ENCODE measurements at places on chromosomes 1 and 21. TPM values are rescaled to one million over a fixed set of nuclear protein-coding genes. Genes with fewer than 3 reads are reported as not detected.

Gene POLR3GL
- polyA plus RNA-seq = 39.6 TPM

Gene GLMN
- 12.5 TPM for polyA plus RNA-seq

GRCh38 chr1:225899044-225899925 is 10.3 kb upstream of the LEFTY1 start:
- no peak for DNase-seq

DNA sequence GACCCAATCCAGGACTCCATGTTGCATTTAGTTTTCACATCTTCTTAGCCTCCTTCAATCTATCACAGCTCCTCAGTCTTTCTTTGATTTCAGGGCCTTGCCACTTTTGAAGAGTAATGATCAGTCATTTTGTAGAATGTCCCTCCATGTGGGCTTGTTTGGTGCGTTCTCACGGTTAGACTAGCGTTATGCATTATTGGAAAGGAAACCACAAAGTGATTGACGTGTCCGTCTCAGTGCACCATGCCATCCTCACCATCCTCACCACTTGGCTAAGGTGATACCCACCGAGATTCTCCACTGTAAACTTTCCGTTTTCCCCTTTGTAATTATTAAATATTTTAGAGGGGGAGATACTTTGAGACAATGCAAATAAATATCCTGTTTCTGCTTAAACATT is 59.6 kb upstream of the OLIG2 start:
- no peak for DNase-seq

DNA sequence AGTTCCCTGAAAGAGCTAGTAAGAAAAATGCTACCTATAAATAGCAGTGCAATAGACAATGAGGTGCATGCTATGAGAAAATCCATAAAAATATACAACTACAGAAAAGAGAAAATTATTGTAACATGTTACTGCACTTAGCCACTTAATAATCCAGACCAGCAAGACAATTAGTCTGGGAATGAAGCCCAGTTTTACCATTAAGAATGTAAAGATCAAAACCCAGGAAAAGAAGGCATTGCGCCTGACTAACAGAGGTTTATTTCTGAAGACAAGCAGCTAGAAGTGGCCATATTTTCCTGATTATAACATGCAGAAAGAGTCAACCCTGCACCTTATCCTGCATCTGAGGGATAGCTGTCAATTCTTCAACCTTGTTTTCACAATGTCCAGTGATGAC is 276.4 kb upstream of the PRMT6 start:
- DNase-seq = no peak

DNA sequence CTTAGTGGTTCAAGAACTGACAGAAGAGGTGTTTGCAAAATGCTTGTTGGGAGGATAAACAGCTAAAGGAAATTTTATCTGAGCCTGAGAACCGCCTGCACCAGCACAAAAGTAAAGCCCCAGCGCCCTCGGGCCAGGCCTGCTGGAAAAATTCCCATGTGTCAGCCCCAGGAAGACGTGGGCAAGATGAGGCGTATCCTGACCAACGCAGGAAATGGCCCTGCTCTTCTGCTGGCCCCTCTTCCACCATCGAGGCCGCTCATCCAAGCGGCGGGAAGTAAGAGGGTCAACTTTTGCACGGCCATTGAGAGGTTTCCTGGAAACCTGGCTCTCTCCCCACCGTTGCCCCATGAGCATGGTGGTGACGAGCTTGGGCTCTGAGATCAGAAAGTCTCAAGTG is 39.6 kb downstream of the LRRC3 start:
- DNase-seq = no peak

Data from forelimb muscle (tissue), 1 donor.